ENCODE measurements at places on chromosomes 4 and X.

DNA sequence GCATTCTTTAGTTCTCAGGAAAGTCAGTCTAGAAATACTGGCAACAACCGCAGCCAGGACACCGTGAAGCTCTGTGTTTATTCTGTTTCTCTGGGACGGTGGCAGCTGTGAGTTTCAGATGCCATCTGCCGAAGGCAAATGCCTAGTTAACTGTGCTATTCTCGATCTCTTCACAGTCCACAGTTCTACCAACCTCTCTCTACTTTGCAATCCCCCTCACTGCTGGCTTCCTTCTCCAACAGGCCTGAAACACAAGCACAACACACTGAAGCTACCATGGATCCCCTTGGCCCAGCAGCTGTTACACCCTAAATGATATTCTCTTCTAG, 118.8 kb downstream of the ZNF827 start:
- DNase-seq: no peak

GRCh38 chr4:123159479-123159878, 237.1 kb upstream of the NUDT6 start:
- no peak for DNase-seq

DNA sequence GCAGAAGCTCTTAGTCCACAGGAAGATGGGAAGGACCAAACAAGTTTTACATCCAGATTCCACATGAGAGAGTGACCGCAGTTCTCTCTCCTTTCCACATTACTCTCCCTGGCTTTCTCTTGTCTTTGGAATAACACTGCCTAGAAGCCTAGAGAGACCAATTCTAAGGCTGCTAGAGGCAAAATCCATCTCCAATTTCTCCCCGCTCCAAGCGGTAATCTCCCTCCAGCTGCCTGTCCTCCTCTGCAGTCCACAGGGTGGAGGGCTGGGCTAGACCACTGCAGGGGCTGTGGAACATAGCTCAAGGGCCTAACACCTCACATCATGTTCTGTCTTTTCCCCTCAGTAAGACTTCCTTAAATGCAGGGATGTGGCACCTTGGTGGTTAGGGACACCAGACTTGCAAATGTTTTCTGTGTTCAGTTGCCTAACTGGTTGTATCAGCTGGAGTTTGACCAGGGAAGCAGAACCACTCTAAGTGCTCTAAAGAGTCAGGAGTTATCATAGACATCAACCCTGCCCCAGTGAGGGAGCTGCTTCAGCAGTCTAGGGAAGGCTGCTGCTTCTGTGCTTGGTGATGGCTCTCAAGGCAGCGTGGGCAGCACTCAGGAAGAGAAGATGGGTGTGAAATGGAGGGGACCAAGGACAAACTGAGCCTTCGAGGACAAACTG, 423.1 kb downstream of the BCOR start:
- no peak for DNase-seq

DNA sequence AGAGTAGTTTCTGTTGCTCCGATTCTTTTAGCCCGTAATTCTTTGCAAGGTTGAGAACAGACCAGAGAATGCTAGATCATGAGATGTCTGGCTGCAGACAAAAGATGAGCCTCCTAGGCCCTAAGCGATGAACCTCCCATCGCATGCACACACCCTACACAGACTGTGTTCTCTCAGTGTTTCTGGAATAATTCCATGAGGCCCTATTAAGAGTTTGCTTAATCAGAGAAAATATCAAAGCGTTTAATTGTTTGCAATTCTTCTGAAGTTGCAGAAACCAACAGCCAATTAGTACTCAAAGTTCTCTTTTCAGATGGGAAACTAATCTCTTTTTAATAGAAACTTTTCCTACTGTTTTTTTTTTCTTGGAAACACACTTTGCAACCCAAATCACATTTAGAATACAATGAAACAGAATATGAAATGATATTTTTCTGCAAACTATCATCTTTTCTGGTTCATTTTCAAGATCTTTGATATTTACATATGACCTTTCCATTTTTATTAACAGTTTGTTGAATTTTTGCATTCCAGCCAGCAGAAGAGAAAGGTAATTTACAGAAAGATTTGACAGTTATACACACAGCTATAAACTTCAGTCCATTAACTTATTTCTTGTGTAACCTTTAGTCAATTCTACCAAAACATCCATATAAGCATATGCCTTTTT, 1525.6 kb downstream of the ARAP2 start:
- no peak for DNase-seq

DNA sequence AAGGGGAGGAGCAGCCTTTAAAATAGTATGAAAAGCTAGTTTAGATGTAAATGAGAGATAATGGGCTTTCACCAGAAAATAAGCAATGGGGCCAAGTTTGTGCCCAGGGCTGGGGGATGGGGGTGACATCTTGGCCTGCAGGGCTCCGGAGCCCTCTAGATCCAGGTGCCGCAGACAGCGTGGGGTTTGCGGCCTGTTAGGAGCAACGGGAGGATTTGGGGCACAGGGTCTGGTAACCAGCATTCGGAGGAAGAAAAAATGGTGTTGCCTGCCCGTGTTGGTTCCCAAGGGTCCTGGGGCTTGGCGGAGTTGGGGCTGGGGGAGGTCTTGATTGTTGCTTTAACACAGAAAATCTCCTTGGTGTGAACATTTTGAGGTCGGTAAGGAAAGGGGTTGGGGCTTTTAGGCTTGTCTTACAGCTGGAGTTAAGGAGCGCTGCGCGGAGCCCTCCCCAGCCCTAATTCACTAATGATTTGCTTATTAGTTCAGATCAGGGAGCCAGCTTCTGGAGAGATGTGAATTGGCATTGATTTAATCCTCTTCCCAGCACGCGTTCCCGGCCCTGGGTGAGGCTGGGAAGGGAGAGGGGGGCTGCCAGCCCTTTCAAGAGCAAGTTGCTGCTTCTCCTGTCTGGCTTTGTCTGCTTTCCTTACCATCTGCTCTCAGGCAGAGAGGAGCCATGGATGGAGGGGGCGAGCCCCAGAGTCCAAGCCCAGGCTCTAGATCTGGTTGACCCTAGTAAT, 443.4 kb downstream of the BCOR start:
- DNase-seq: no peak

- no peak for DNase-seq
These were observed 361.6 kb downstream of the GRIA2 start for GRCh38 chr4:157582141-157582540.

DNA sequence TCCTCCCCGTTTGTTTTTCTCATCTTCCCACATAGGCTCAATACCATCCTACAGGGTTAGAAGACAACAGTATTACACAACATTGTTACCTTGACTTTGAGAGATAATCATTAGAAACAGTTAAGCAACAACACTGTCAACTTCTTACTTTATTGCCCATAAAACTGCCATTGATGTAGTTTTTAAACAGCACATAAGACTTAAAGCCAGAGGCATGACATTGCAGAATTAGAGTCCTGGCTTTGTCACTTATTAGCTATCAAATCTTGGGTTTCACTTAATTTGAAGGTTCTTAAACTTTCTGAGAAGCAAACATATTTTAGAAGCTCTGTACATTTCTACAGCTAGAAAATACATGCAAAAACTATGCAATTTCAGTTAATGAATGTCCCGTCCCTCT, 41.8 kb downstream of the EIF4E start:
- no peak for DNase-seq

DNA sequence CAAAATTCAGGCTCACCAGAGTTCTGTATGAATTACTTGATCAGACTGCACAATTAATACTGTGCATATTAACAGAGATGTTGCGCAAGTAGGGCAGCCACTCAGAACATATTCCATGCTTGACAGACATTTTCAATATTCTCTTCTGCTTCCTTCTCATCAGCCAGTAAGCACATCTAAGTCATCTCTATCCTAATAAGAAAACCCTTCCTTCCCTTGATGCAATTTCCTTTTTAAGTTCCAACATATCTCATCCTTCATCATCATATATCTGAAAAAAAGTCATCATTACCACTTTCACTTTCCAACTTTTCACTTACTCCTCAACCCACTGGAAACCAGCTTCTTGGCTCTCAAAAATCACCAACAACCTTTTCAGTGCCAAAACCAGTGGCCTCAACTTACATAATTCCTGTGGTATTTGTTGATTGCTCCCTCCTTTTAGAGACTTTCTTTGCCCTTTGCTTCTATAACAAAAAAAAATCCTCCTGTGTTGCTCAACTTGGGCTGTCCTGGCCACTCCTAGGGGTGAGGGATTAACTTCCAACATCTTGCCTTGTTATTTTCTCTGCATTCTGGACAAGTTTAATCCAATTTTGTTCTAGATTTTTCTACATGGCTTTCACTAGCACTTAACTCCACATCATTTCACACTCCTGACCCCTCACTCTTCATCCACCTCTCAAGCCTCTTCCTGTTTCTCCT, 14.1 kb downstream of the MBNL3 start:
- peak; percentile 40 for DNase-seq

DNA sequence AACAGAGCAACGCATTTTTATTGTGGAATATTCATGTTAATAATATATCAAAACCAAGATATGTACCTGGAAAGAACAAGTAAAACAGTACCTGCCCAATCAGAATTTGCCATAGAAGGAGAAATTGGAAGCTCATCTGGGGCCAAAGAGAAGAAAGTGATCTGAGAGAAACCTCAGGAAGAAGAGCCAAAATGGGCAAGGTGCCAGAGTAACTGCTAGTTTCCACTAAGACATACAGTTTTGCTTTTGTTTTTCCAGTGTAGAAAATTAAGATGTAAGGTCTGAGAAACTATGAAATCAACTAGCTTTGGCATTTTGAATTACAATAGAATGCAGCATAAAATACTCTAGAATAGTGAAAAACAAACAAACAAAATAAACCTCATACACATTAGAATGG, 2201.2 kb downstream of the ARAP2 start:
- DNase-seq: peak; percentile 30

GRCh38 chr4:12729384-12729783, 754.8 kb downstream of the RAB28 start:
- DNase-seq: peak; percentile 59

- no peak for DNase-seq
These were observed 40.0 kb downstream of the MOSPD2 start for GRCh38 chrX:14913241-14913640.

DNA sequence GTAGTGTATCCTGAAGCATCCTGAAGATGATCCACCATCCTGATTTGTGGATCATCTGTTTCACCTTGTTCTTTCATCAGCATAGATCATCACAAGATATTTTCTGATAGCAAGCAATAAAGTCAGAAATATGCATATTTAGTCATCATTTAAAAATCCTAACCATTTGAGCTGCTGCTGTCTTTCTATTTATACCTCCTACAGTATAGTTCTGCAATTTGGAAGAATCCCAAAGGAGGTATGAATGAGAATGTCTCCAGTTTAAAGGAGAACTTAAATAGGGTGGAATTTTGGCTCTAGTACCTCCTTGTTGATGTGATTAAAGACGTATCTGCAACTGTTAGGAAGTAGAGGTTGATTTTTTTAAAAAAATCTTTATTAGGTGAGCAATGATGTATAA, 7.6 kb downstream of the SLC25A14 start:
- no peak for DNase-seq

DNA sequence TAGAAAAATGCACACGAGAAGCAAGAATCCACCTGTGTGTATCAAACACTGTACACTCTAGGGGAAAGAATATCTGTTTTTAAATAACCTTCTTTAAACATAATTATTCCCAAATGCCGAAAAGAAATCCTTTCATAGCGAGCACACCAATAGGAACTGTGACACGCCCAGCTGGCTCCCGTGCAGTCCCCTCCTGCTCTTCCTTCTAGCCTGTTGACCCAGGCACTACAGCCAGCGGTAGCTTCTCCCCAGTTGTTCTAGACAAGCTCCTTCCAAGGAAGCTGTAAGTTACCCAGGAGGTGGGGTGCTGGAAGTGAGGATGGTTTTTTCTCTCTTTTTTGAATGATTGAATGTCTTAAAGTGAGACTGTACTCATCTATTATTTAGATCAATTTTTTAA, 19.5 kb upstream of the NOCT start:
- no peak for DNase-seq

DNA sequence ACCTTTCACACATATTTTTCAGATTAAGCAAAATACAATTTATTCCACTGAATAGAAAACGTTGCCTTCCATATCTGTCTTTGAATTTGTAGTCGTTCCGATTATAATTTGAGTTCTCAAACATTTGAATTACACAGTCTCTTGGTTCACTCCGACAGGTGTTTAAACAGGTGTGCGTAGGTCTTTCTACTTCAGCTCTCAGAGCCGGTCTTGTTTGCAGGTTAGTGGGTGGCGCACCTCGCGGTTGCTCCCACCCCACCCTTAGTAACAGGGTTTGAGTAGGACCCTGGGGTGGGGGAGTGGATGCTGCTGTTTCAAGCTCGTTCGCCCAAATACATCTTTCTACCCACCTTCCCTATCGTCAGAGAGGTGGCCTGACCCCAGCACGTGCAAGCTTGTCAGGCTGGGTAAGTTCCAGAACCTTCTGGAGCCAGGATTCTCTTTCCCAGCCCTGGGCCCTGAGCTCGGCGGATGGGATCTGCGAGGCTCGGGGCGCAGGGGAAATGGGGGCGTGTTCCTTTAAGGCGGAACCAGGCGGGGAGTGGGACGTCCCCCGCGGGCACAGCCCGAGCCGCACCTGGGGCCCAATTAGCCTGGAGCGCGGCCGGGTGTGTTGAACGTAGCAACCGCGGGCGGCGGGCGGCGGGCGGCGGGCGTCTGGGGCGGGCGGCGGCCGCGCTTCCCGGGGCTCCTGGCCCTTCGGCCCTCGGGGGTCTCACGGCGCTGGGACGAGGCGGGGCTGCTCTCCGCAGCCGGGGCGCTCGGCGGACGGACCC, at the start of gene FAM149A:
Gene FAM149A, plus strand, starts transcription at position 591 of the 776 bp plus-strand sequence.
- DNase-seq: peak; percentile 26

- no peak for DNase-seq
These were observed 147.1 kb downstream of the NHS start for GRCh38 chrX:17521871-17522693.

- DNase-seq: no peak
These were observed 20.8 kb downstream of the PPP3CA start for GRCh38 chr4:101326576-101326975.

GRCh38 chr4:112082954-112083586, 62.2 kb upstream of the FAM241A start:
- DNase-seq: peak; percentile 19

DNA sequence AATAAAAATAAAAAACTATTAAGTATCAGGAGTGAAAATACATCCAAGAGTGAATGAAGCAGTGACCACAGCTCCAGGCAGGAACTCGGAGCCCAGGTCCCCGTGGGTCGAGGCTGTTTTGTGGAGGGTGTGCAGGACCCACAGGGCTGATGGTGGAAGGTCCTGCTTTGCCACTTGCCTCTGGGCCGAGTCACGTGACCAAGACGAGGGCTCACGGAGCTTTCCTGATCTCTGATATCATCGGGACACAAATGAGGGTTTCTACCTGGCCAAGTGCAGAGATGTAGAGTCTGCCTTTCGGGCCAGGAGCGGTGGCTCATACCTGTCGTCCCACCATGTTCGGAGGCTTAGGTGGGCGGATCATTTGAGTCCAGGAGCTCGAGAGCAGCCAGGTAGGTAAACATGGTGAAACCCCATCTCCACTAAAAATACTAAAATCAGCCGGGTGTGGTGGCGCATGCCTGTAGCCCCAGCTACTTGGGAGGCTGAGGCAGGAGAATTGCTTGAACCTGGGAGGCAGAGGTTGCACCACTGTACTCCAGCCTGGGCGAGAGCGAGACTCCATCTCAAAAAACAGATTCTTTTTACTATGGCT, 7.2 kb downstream of the SLC25A6 start:
- no peak for DNase-seq
